ENCODE measurements at places on chromosomes 4 and X. TPM values are rescaled to one million over a fixed set of nuclear protein-coding genes. Genes with fewer than 3 reads are reported as not detected.

SLC2A9 gene
- total RNA-seq = 6.0 TPM

ASB12 gene
- total RNA-seq = not detected

KLHL13 gene
- total RNA-seq = 18.0 TPM

TRPC3 gene
- total RNA-seq = 0.57 TPM

DEFB131A gene
- not detected for total RNA-seq

DTHD1 gene
- not detected for total RNA-seq

GABRQ gene
- total RNA-seq = 0.06 TPM

GDI1 gene
- 148 TPM for total RNA-seq

GABRE gene
- 5.0 TPM for total RNA-seq

RNF175 gene
- total RNA-seq = not detected

TMEM185A gene
- 11.2 TPM for total RNA-seq

TBC1D8B gene
- 3.0 TPM for total RNA-seq

MAGEA12 gene
- total RNA-seq = not detected

VCX2 gene
- total RNA-seq = not detected

RIPPLY1 gene
- total RNA-seq = not detected

PRAF2 gene
- total RNA-seq = 26.6 TPM

SYAP1 gene
- 22.5 TPM for total RNA-seq

SORCS2 gene
- 3.3 TPM for total RNA-seq

ATP7A gene
- total RNA-seq = 12.5 TPM

CPXCR1 gene
- not detected for total RNA-seq
